ENCODE measurements at places on chromosomes 3 and 15.

DNA sequence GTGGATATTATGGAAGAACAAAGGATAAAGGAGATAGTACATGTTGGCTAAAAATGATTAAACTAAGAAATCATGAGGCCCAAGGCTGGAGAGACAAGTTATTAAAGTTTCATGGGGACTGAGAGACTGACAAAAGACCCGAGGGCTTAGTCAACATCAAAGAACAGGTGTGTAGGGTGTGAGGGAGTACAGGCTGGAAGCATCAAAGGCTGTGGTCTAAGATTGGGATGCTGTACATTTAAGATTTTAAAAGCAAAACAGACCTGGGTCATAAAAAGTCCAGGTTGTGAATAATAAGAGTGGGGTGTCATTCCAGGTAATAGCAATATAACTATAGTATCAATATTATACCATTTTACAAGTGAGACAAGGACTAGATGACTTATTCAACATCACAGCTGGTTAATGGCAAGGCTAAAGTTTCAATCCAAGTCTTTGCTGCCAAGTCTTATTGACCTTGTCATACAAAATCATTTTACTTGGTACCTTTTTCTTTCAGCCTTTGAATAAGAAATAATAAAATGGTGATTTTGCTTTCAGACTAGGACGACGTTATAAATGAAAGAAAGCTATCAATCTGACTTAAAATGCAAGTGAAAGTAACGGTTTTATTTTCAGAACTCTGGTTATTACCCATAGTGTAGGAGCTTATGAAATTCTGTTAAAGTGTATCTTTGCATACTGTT, 211.6 kb downstream of the TNIK start:
- no peak for DNase-seq

DNA sequence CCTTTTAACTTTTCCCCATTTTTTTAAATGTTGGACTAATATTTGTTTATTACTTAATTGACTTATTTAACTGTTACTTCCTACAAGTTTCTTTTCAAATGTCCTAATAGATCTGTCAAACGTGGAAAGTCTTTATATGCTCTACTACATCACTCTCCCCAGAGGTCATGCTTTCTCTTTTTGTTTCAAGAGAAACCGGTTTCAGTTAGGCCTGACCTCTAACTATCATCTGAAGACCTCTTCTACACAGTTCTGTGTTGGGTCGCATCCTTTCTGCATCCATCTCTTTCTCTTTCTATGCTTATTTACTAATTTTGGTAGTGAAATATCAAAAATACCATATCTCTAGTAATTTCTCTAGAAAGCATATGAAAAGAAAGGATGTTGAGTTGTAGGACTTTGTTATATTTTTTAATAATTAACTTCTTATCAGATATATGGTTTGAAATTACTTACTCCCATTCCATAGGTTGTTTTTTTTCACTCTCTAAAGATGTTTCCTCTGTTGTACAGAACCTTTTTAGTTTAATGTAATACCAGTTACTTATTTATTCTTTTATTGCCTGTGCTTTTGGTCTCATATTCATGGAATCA, 781.2 kb upstream of the ARPP21 start:
- no peak for DNase-seq

GRCh38 chr3:110955301-110955880, 116.2 kb upstream of the NECTIN3 start:
- peak; percentile 12 for DNase-seq

DNA sequence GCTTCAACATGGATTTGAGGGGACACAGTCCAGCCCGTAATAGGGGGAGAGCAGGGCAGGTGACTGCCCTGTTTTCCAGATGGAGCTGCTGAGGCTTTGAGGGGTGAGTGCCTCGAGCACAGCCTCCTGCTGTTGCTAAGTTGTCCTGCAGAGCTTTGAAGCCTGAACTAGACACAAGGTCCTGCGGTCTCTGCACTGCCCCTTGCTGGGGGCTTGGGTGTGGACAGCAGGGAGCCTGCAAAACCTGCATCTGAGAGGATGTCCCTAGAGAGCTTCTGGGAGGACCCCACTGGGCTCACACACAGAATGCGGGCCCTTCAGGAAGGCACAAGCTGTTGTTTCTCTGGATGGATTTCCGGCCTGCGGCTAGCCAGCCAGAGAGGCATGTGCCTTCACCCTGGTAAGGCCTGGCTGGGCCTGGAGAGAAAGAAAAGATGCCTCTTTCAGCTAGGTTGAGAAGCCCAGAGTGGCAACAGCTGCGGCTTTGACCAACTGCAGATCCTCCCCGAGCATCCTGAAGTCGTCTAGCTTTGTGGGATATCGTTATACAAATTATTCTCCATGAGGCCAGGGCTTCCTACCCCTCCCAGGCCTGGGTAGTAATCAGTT, 226.2 kb downstream of the SLCO3A1 start:
- DNase-seq: no peak

- DNase-seq: no peak
Observed at GRCh38 chr3:99857278-99857677, 39.6 kb downstream of the CMSS1 start.

DNA sequence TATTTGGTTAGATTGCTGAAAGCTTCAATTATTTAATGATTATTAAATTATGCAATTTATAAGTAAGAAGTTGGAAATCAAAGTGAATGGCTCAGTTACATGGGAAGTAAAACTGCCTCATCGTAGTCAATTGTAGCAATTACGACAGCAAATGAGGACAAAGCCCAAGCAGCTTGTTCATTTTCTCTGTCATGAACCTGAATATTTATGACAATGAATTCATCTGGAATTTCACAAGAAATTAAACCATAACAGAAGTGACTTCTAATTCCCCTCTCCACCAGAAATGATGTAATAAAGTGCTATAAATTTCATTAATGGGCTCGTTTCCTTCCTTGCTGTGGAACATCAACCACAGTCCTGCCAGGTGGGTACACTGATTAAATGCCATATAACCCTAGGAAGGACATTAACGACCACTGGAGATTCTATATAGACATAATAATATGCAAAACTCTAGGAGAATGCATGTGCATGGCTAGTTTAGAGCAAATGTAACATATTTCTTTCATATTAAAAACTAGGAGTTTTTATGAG, 273.8 kb upstream of the DCBLD2 start:
- DNase-seq: peak; percentile 46

DNA sequence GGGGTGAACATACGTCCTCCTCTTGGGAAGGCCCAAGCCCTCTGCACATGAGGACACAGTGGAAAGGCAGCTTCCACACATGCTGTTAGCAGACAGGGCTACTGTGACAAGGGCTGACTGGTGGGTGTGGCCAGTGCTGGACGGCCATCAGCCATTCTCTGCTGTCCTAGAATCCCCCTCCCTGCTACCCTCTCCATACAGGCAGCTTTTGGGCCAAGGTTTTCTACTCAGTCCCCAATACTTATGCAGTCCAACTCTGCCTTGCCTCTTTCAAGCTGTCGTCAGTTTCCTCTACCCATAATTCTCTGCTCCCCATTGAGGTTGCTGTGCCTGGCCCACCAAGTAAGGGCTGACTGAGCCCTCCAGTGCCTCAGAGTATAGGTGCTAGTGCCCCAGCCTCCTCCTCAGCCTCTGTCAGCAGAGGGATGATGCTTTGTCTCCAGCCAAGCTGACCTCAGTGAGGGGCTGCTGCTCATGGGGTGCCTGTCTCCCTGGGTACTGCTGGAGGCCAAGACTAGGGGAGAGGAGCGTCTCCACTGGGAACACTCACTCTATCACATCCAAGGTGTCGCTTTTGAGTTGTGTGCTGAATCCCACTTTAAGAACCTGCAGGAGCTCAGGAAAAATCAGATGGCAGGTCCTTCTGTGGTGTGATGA, 2.8 kb downstream of the LOXL1 start:
- peak; percentile 53 for DNase-seq

GRCh38 chr3:160810362-160811236, 54.6 kb downstream of the PPM1L start:
- DNase-seq: peak; percentile 13

- DNase-seq: no peak
Observed at GRCh38 chr3:150372722-150373121, 35.4 kb upstream of the TSC22D2 start.

- DNase-seq: no peak
Observed at GRCh38 chr3:138356730-138357405, 8.5 kb downstream of the MRAS start.

DNA sequence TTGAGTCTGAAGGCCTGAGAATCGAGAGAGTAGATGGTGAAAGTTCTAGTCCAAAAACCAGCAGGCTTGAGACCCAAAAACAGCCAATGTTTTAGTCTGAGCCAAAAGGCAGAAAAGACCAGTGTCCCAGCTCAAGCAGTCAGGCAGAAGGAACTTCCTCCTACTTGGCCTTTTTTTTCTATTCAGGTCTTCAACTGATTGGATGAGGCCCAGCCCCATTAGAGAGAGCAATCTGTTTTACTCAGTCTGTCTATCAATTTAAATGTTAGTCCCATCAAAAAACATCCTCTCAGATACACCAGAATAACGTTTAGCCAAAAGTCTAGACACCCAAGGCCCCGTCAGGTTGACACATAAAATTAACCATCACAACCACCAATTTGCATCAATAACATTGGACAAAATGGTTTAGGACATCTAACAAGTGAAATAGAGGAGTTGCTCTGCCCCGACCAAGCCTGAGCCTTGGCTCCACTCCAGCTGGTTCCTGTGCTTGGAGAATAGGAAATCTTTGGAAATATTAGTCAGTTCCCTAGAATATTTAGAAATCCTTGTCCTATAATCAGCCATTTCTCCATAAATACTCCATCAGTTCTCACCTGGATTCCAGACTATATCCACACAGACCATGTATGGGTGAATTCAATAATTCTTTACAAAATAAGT, 51.4 kb upstream of the LIPC start:
- DNase-seq: no peak

DNA sequence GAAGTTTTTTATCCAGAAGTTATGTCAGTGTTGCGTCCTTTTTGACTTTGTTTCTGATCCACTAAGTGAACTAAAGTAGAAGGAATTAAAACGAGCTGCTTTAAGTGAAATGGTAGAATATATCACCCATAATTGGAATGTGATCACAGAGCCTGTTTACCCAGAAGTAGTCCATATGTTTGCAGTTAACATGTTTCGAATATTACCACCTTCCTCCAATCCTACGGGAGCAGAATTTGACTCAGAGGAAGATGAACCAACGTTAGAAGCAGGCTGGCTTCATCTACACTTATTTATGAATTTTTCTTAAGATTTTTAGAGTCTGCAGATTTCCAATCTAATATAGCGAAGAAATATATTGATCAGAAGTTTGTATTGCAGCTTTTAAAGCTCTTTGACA, 57.6 kb downstream of the DNAH1 start:
- DNase-seq: peak; percentile 49

- no peak for DNase-seq
Observed at GRCh38 chr3:184574515-184575417, 13.2 kb downstream of the EPHB3 start.

DNA sequence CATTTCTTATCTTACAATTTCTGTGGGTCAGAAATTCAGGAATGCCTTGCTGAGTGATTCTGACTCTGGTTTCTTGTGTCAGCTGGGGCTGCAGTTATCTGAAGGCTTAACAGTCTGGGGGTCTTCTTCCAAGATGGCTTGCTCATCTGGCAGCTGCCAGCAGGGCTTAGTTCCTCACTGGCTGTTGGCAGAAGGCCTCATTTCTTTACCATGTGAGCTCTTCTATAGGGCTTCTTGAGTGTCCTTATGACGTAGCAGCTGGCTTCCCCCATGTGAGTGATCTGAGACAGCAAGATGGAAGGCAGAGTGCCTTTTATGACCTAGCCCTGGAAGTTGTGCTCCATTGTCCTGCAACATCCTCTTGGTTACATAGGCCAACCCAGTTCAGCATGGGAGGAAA, 82.0 kb upstream of the PDZRN3 start:
- DNase-seq: no peak

DNA sequence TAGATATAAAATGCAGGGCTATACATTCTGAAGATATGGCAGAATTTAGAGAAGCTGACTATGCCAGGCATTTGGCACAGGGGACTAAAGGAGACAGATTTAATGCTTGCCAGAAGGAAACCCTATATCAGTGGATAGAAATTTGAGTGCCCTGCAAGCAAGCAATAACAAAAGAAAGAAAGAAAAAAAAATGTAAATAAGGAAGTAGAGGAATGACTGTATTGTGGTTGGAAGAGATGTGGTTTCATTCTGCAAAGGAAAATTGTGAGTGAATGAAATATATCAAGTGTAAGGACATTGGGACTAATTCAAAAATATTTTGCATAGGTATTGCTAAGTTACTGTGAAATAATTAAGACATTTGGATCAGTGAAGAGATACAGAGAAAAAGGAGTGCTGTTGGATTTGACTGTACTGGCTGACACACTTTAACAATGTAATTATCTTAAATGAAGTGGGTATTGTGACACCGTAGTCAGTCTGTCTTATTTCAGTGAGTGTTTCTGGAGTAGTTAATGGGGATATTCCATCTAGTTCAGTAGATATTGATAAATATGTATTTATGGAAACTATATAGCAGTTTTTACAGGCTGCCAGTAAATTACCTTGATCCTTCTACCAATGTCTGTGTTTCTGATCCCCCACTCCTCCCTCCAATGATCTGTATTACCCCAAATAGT, 418.2 kb downstream of the CNTN4 start:
- DNase-seq: no peak

DNA sequence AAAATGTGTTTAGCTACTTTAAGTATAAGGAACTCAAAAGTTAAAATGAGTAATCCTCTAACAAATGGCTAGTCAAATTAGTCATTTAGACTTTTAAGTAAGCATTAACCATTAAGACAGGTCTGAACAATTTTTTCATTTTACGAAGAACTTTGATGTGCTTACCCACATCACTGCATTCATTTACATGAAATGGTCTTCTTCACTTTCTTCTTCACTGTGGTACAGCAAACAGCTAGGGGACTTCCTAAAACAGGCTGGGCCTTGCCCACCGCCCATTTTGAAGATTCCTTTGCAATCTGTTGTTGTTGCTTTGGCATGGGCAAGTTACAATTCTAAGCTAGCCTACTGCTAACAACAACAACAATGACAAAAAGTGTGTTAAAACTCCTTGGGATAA, 67.4 kb downstream of the CBLB start:
- no peak for DNase-seq

GRCh38 chr3:56137415-56137814, 330.9 kb downstream of the ERC2 start:
- no peak for DNase-seq

GRCh38 chr3:64685331-64685799, 2.4 kb downstream of the ADAMTS9 start:
- peak; percentile 31 for DNase-seq

DNA sequence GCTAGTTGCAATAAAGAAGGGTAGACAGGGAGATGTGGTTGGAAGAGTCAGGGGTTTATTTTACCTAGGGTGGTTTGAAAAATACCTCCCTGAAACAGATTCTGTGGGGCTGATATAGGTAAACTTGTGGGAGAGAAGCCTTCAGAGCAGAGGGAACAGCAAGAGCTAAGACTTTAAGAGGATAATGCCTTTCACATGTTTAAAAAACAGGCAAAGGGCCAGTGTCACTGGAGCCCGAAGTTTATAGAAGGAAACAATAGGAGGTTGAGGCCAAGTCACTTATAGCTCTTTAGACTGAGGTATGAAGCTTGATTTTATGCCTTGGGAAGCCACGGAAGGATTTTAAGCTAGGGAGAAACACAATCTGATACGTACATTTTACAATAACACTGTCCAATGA, 448.7 kb downstream of the TAFA4 start:
- DNase-seq: no peak

- DNase-seq: peak; percentile 85
Observed at GRCh38 chr3:128282380-128283196, 129.3 kb downstream of the EEFSEC start.

All from GM03348 (cell line).